Mammary epithelial cell (primary cell): ENCODE measurements at places on chromosomes 7 and 10.

- no peak for DNase-seq
These were observed 29.0 kb downstream of the ANKMY2 start for GRCh38 chr7:16616542-16616941.

GRCh38 chr7:16587790-16588189 lies 57.8 kb downstream of the ANKMY2 start:
- DNase-seq = no peak

- DNase-seq = no peak
These were observed 19.5 kb downstream of the TCF7L2 start for GRCh38 chr10:112969542-112969941.

DNA sequence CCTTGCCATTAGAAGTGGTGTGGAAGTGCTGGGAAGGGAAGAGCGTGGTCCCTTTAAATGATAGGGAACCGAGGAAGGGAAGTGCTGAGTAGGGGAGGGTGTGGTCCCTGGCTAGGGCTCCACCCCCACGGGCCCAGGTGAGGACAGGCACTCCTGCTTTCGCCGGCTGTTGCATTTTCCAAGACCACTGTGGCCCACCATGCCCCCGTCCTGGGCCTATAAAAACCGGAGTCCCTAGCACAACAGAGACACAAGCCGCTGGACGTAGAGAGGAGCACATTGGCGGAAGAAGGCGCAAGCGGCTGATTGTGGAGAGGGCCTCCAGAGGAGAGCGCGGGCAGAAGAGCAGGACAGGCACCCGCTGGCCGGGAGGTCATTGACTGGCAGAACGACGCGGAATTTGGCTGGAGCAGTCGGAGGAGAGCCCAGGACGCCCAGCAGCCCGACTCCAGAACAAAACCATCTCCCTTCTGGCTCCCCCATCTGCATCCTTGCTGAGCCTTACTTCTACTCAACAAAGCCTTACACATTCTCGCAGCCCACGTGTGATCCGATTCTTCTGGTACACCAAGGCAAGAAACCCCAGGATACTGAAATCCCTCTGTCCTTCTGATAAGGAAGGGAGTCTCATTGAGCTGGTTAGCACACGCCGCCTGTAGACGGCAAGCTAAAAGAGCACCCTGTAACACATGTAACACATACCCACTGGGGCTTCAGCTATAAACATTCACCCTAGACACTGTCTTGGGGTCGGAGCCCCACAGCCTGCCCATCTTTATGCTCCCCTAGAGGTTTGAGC lies 146.2 kb upstream of the LYZL1 start:
- DNase-seq = no peak

DNA sequence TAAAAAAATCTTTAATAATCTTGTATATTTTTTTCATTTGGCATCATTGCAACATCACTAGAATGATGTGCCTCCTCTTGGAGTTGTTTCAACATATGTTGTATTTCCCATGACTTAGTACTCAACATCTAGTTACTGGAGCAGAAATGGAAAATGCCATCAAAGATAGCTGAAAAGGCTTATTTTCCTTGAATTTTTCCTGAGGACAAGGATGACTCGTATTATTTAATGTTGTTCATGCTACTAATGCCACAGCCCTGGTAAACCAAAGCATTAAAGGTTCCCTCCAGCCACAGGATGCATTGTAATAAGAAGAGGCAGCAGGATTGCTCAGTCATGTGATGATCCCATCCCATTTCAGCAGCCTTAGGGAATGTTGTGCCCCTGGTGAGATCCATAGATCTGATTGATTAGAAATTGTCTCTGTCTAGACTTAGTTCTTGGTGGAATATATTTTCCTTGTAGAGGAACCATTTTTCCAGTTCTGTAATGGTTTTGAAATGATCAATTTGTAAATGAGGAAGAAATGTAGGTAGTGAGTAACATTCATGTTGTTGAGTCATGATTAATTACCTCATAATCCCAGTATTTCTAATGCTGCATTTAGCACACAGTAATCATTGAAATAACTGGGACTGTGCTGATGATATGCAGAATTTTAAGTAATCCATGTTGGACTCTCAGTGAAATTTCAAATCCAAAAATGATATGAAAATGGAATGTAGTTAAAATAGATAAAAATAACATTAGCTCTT lies 91.3 kb upstream of the SMIM30 start:
- DNase-seq = peak; percentile 13

DNA sequence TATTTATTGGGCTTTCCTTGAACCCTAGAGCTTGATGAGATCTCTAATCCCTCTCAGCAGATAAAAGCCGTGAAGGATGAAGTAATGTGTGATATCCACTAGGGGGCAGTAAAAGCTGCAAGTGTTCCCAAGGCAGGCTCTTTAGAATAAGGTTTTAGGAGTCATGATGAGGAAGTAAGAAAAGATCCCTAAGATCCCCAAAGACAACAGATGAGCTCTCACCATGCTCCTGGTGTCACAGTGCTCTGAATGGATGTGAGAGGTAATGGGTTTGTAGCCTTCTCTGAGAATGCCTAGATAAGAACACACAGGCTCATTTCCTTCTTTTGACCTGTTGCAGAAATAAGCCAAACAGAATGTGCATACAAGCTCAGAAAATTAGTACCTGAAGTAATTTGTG lies 70.4 kb upstream of the ITPRID1 start:
- DNase-seq = peak; percentile 46

DNA sequence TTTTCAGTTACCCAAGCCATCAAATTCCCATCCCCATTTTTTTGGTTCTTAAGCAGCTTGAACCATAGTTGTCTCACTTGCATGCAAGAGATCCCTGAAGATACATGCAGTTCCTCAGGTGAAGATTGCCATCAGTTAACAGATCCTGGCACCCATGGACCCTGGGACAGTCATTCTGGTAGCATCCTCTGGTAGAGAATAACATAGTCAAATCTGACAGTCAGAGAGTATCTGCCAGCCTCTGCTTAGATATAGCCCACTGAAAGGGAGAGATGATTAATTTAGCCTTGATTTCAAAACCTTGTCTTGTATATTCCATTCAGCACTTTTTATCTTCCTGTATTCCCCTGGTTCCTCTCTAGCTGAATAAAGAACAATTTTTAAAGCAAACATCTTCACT lies 280.4 kb downstream of the KCNMA1 start:
- no peak for DNase-seq

- DNase-seq = no peak
These were observed 560.9 kb downstream of the PTPRN2 start for GRCh38 chr7:158026636-158027265.

DNA sequence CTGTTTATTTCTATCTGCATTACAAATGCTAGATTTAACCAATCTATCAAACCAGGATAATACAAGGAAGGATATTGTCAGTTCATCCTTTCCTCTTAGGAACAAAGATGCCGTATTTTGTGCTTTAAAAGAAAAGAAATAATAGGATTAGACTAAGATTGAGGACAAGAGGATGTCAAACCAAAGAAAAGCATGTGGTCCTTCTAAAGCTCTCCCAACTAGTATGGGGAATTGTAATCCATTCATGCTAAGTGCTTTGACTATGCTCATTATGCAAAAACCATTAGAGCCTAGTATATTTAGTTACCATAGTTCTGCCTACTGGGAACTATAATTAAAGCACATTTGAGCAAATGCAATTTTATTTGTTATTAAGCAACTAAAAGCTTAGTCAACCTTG lies 280.2 kb downstream of the GRM8 start:
- DNase-seq = no peak

DNA sequence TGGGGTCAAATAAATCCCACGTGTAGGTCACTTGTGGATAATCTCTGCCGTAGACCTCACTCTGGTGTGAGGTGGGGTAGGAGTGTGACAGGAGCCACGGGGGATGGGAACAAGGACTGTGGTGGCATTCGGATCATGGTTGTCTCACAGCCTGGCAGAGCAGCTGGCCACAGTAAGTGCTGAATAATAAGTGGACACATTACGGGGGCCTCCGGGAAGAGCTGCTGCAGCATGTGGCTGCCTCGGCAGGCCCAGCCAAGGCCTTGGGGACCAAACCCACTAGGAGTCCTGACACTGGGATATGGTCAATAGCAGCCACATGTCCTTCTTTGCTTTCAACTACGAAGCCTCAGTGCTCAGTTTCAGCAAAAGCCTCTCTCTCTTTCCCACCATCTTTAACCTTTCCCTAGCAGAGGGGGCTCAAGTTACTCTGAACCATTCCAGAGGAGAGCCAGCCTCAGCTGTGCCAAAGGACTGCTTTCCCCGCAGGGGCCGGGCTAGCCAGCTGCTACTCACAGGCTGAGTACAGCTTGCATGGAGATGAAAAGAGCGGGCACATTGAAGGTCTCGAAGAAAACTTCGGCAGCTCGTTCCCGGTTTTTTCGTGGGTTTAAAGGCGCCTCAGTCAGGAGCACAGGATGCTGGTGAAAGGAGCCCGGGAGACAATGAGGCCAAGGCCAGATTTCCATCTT lies 17.3 kb downstream of the ACTR1A start:
- DNase-seq = no peak

- DNase-seq = no peak
These were observed 89.6 kb downstream of the VTI1A start for GRCh38 chr10:112536663-112537062.

- DNase-seq = no peak
These were observed 1.9 kb downstream of the CACNB2 start for GRCh38 chr10:18142151-18142550.

GRCh38 chr7:123433665-123434064 lies 100.7 kb downstream of the IQUB start:
- peak; percentile 4 for DNase-seq

DNA sequence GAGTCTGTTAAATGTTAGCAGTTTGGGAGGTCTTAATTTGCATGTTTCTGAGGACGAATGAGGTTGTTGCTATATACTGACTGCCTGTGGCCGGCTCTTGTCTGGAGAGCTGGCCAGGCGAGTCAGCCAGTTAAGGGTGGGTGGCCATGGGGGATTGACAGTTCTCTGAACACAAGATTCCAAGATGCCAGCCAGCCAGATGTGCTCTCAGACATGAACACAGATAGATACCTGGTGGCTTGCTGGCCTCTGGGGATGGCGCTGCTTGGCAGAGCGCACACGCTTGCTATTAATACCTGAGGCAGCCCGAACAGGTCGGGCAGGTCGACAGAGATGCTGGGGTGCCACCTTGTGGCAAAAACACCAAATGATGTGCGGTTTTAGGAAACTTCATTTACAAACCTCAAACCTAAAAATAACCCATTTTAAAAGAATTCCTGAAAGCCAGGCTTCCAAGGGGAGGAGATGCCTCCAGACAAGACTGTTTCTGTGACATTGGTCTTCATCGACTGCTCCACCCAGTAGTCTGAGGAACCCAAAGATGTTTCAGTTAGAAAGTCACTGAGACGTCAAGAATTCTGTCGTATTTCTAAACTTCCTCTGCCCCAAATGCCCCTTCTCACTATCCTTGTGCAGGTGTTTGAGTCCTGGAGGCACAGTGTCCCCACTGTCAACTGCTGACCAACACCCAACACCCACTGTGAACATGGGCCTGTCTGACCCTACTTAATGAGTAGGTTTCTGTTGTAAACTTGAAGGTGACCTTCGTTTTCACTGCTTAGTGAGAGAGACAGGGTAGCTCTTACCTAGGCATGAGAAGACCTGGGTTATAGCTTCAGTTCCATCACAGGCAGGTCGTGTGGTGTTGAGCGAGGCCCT lies 123.4 kb downstream of the NT5C2 start:
- DNase-seq = peak; percentile 48

- DNase-seq = no peak
These were observed 265.2 kb upstream of the PHF14 start for GRCh38 chr7:10708447-10708846.

GRCh38 chr7:1948301-1948796 lies 278.3 kb downstream of the ELFN1 start:
- no peak for DNase-seq

DNA sequence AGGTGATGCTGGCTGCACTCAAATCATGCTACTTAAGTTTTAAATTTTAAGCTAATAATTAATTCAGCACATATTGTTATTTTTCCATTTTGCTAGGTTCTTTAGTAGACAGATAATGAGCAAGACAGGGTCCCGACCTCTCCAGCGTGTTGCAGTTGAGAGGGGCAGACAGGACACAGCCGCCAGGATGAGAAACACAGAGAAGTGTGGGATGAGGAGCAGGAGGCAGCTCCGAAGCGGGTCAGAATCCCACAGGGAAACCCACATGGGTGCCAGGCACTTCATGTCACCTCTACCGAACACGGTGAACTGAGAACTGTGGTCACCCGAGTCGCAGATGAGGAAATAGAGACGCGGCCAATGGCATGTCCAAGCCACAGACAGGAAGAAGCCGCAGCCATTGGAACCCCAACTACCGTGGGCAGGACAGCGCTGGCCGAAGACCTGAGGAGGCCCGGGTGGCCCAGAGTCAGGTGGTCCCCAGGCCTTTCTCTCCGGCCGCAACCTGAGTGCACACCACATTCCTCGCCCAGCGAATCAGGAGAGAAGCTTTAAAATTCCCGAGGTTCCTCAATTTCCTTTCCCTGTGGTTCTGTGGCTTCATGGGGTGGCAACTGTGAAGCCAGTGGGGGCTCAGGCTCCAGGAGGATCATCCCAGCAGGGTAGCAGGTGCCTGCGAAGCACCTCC lies 213.0 kb downstream of the DNAJB6 start:
- DNase-seq = no peak

- DNase-seq = no peak
These were observed 20.6 kb downstream of the FAM200A start for GRCh38 chr7:99531354-99531765.

- peak; percentile 49 for DNase-seq
These were observed 30.3 kb downstream of the ARID5B start for GRCh38 chr10:61931620-61932332.

DNA sequence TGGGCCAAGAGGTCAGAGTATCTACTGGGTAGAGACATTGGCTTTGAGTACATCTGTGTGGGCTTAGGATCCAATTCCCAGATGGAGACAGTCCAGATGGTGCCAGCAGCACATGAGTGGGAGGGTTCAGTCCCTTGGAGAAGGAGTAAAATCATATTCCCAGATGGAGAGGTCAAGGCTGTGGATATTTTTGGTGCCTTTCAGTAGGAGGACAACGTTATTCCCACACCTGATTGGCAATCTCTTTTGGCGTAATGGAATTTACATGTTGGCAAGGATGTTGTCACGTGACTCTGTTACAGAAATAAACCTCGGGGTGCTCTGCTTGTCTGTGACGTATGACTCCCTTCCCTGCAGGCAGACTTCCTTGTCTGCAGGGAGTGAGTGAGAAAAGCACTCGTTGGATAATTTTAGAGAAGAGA lies 27.6 kb downstream of the NPS start:
- DNase-seq = no peak

- DNase-seq = no peak
These were observed 118.3 kb upstream of the LAMB4 start for GRCh38 chr7:108248418-108248817.

DNA sequence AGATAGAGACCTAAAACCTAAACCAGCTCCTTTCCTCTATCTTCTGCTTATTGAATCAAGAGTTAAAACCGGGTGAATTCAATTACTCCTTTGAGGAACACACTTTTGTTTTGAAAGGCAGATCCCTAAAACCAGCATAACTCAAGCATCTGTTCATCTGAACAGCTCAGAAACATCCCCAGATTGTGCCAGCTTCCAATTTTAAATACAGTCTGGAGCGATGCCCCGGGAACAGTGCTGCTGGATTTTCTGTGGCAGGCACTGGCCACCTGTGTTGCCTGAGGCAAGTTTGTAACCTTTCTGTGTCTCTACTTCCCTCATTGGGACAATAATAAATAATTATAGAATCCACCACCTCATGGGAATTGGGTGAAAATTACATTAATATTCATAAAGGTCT lies 281.4 kb upstream of the NFE2L3 start:
- DNase-seq = no peak
